ENCODE measurements at places on chromosomes 7 and 10.

DNA sequence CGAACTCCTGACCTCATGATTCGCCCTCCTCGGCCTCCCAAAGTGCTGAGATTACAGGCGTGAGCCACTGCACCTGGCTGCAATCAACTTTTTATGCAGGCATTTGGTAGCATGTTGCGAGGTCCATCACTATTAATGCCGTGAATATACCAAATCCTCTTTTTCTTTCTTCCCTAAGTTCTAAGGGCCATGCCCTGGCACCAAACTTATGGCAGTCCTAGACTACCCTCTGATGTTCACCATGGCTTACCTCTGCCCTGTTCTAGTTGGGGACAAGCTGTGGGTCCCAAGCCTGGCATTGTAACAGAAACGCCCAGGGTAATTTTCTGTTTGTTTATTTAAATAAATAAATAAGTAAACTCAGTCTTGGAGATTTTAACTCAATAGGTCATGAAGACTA, 13.3 kb downstream of the PRSS2 start:
- no peak for DNase-seq
- peaks cover 6% of the 10 kb centered on the region for H3K4me1 ChIP-seq
- peaks cover 44% of the 10 kb centered on the region for H3K27me3 ChIP-seq
- no peak overlapping the region for H3K27ac ChIP-seq

DNA sequence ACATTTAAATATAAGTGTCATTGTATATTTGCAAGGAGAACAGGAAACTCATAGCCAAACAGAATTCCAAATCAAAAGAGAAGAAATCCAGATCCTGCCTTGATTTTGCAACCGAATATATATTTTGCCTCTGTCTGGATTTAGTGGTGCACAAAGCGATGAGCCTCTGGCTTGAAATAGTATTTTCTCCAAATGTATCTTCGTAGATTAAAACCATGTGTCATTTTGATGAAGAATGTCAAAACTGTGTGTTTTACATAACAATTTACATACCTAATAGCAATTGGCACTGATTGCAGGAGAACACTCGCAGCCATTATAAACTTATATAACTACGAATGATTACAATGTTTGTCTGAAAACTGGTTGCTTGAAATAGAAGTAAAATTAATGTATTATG, 156.4 kb downstream of the ARID5B start:
- no peak overlapping the region for H3K27ac ChIP-seq
- no peak for DNase-seq
- peaks cover 37% of the 10 kb centered on the region for H3K4me1 ChIP-seq

- no peak for DNase-seq
- no peaks in the 10 kb centered on the region for H3K27me3 ChIP-seq
- H3K4me3 ChIP-seq = no peak overlapping the region
- no peaks in the 10 kb centered on the region for H3K36me3 ChIP-seq
- H3K4me1 ChIP-seq = peaks cover 22% of the 10 kb centered on the region
Observed at GRCh38 chr7:41148521-41148951, 554.4 kb downstream of the INHBA start.

GRCh38 chr10:101535949-101536348, 52.1 kb downstream of the POLL start:
- peaks cover 32% of the 10 kb centered on the region for H3K36me3 ChIP-seq
- DNase-seq = no peak
- no peaks in the 10 kb centered on the region for H3K27me3 ChIP-seq
- H3K27ac ChIP-seq = peak overlapping the region; percentile 0

GRCh38 chr10:89032141-89032891, 41.7 kb downstream of the FAS start:
- DNase-seq = no peak
- peaks cover 5% of the 10 kb centered on the region for H3K27me3 ChIP-seq
- H3K4me1 ChIP-seq = peaks cover 11% of the 10 kb centered on the region
- no peaks in the 10 kb centered on the region for H3K36me3 ChIP-seq

- no peaks in the 10 kb centered on the region for H3K36me3 ChIP-seq
- H3K4me1 ChIP-seq = peaks cover 17% of the 10 kb centered on the region
- no peak overlapping the region for H3K27ac ChIP-seq
- H3K4me3 ChIP-seq = no peak overlapping the region
- peaks cover 66% of the 10 kb centered on the region for H3K27me3 ChIP-seq
- no peak for DNase-seq
Observed at GRCh38 chr7:50310361-50310760, 5.8 kb downstream of the IKZF1 start.

DNA sequence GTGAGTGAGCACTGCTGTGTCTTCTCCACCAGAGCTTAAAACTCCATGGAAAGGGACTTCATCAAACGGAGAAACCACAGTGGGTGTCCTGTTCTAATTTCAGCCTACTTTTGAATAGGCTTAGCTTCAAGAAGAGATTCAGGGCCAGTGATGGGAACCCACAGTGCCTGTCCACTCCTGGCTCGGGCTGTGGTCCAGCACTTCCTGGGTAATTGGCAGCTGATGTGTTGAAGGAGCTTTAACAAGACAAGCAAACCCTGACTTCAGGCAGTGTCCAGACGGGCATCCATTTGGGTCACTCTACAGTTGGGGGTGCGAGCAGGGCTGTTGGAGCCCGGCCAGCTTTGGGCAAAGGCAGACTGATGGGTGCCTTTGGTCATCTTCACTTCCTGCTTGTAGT, 14.5 kb downstream of the VWC2 start:
- no peaks in the 10 kb centered on the region for H3K36me3 ChIP-seq
- DNase-seq = no peak
- peaks cover 24% of the 10 kb centered on the region for H3K27me3 ChIP-seq
- H3K27ac ChIP-seq = no peak overlapping the region
- no peak overlapping the region for H3K4me3 ChIP-seq
- peaks cover 12% of the 10 kb centered on the region for H3K4me1 ChIP-seq

DNA sequence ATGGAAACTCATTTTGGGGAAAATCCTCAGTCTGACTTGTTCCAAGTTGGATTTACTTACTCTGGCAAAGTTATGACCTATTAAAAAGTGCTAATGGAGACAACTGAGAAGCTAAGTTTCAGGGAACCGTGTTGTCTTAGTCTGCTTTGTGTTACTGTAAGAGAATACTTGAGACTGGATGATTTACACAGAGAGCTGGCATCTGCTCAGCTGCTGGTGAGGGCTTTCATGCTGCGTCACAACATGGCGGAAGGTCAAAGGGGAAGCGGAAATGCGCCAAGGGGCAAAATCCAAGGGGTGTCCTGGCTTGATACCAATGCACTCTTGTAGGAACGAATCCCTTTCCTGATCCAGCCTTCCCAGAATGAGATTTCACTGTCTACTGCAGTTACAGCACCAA, 46.4 kb downstream of the MTURN start:
- no peak for DNase-seq
- H3K27ac ChIP-seq = no peak overlapping the region
- H3K36me3 ChIP-seq = no peaks in the 10 kb centered on the region

- H3K36me3 ChIP-seq = peaks cover 18% of the 10 kb centered on the region
- H3K4me3 ChIP-seq = no peak overlapping the region
Observed at GRCh38 chr7:127962589-127963361, 68.5 kb downstream of the LRRC4 start.
